ENCODE measurements at places on chromosomes 4 and X.

- DNase-seq, result no peak
These were observed 74.2 kb downstream of the LIMCH1 start for GRCh38 chr4:41611881-41612871.

DNA sequence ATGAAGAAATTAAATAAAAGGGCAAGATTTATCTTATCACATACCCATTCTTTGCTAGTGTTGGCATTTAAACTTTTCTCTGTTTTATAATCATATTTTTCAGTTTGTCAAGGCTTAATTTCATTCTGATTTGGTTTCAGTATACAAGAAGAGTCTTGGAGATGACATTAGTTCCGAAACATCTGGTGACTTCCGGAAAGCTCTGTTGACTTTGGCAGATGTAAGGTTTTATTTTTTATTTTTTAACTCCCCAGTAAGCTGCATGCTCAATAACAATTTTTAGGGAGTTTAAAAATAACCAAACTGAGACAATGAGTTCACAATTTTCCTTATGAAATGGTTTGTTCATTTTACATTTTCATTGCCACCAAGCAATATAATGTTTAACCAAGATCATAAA, 39.8 kb downstream of the ANXA3 start:
- no peak for DNase-seq

DNA sequence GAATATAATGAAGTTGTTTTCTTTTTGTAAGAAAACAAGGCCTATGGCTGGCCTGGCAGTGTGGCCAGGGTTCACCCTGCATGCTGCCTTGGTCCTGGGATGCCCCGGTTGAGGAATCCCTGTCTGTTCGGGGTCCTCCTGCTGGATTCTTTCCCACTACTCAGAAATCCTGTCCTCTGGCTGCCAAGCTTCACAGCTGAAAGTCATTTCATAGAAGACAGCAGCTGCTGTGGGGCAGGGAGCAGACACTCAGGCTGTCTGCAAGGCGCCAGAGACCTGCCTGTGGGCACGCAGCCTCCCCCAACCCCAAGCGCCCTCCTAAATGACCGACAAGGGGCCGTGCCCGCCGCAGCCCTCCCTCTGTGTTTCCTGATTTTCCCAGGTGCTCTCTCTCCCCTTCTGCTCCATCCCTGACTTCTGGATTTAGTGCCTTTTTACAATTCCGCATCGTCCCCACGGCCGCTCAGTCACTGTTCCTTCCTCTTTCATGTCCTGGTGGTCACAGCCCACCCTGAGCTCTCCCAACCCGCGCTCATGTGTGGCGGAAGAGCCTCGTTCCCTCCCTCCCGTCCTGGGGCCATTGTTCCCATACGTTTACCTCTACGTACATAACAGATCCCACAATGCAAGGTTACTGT, 27.5 kb downstream of the ZFYVE28 start:
- DNase-seq, result no peak

GRCh38 chrX:108199691-108200090, 108.1 kb downstream of the ATG4A start:
- peak; percentile 4 for DNase-seq

- no peak for DNase-seq
These were observed 101.8 kb downstream of the HMX1 start for GRCh38 chr4:8769645-8770517.

- DNase-seq, result no peak
These were observed 224.2 kb downstream of the DMD start for GRCh38 chrX:32987142-32987541.

DNA sequence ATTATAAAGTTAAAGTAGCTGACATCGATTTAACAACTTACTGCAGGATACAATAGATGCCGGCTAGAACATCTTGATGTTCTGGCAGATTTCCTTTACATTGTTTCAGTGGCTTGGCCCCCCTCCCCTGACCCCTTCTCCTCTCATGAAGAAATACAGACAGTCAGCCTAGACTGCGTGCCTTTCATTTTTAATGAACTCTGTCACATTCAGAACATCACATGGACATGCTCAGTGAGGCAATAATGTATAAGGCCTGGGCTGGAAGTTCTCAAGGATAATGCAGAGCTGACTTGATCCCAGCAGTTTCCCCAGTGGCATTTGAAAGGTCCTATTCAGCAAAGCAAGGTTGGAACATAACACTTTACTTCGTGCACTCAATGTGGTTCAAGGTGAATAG, 239.2 kb downstream of the ANK2 start:
- DNase-seq, result no peak

Data from hematopoietic multipotent progenitor cell treated with erythropoietin and hydrocortisone succinate and interleukin-3 and kit ligand, for 17 days (in vitro differentiated cells).